ENCODE measurements at places on chromosomes 2 and 18.

DNA sequence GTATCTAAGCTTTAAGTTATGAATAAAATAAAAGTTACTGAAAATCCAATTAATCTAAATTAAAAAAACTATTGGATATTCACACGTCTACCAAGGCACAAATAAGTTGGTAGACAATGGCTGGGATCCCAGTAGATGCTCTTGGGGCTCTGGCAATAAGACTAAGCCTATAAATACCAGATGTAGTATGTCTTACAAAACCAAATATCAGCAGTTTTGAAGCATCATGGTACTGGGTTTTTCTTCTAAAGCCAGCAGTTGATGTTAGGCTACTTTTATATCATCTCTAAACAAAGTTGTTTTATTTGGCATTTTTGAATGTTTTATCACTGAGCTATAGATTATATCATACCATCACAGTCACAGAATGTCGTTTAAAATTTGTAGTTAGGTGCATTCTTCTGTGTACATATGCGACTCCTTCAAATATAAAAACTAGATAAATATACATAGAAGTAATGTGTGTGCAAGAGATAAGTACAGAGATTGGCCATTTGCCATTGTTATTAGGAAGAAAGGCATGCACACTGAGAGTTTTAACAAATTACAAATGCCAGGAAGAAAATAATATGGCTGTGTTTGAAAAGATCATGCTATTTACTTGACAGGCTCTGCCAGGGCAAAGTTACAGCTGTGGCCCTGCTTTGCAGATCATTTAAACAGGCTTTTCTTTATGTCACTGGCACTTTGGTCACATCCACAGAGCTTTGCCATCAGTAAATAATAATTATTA lies 21.6 kb upstream of the TMEM17 start:
- no peak for DNase-seq

GRCh38 chr2:56030062-56030461 lies 106.5 kb upstream of the EFEMP1 start:
- no peak for DNase-seq

- no peak for DNase-seq
These were observed 47.0 kb downstream of the COBLL1 start for GRCh38 chr2:164794432-164795231.

GRCh38 chr2:51212374-51212773 lies 180.4 kb upstream of the NRXN1 start:
- DNase-seq: no peak

GRCh38 chr18:10100196-10100595 lies 186.4 kb downstream of the VAPA start:
- DNase-seq: no peak

- no peak for DNase-seq
These were observed 49.7 kb downstream of the FOSL2 start for GRCh38 chr2:28442328-28442727.

DNA sequence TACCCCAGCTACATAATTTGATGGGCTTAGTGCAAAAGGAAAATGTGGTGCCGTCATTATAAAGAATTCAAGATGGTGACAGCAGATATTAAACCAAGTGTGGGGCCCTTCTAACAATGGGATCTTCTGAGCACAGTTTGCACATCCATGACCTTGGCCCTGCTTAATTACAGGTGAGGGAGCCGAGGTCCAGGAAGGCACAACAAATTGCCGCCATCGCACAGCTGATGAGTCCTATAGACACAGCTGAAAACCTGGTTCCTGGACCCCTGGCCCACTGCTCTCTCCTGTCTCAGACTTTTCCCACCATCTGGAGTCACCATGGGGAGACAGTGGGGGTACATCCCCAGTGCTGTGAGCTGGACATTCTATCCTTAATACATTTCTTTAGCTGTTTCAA lies 95.8 kb upstream of the MAP4K3 start:
- DNase-seq: no peak

DNA sequence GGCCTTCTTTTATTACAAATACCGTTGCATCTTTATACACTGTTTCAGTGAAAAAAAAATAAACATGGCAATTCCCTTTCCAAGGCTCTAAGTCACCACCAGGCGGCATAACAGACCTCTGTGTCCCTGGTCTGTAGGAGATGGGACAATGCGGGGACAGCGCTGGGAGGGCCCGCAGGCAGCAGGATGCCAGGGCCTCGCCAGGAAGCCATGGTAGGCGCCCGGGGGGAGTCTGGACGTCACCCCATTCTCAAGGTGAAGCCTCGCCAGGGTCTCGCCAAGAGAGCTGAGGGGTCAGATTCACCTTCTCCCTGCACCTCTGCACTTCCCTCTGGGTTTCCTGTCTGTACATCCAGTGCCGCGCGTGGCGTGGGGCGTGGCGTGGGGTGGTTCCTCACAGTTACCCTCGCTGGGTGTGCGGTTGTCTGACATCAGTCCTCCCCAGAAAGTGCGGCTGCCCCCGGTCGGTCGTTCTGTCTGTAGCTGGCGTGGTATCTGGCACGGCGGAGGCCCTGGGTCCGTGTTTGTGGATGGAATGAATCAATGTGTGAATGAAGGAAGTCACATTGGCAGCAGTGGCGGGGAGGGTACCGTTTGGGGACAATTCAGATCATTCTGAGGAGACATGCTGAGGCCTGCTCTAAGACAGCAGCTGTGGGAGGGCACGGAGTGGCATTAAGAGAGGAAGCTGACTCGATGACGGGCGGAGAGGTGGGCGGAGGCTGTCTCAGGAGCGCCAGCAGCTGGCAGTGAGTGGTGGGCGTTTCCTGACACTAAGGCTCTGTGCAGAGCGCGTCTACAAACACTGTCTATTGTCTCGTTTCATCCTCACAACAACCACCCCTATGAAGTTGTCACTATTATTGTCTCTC lies 46.0 kb downstream of the LRRFIP1 start:
- DNase-seq: peak; percentile 76

- DNase-seq: no peak
These were observed 81.5 kb downstream of the NCKAP5 start for GRCh38 chr2:133486771-133487191.

DNA sequence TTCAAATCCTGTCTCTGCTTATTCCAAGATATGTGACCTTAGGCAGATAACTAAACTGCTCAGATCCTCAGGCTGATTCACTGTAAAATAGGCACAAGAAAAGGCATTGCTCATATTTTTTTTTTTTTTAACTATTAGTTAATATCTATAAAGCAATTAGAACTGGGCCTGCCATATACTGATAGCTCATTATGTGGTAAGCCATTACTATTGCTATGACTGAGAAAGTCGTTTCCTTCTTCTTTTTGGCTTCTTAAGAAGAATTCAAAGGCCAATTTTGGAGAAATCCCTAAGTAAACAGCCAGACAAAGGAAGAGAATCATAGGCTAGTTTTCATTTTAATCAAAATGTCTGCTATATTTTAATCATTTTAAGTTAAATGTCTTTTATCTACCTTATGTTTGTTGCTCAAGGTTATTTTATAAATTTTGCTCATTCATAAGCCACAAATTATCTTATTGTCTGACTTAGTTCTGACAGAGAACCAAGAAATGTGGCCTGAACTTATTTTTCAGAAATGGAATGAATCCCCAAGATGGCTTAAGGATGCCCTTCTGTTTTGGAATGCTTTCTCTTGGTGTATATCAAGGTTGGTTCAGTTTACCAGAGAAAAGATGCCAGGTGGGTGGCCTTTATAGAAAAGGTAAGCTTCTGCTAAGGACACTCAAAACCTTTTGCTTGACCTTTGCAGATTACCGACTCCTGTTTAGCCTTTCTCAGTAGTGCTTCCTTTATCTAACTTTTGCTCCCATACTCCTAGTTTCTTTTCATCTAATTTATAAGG lies 21.3 kb upstream of the VRK2 start:
- no peak for DNase-seq

- DNase-seq: no peak
These were observed 129.6 kb downstream of the PPP1R1C start for GRCh38 chr2:182115258-182115657.

GRCh38 chr2:200028998-200029397 lies 73.6 kb downstream of the MAIP1 start:
- no peak for DNase-seq

GRCh38 chr2:235573331-235574221 lies 79.7 kb downstream of the AGAP1 start:
- DNase-seq: no peak

- no peak for DNase-seq
These were observed 55.4 kb upstream of the CD28 start for GRCh38 chr2:203650860-203651613.

DNA sequence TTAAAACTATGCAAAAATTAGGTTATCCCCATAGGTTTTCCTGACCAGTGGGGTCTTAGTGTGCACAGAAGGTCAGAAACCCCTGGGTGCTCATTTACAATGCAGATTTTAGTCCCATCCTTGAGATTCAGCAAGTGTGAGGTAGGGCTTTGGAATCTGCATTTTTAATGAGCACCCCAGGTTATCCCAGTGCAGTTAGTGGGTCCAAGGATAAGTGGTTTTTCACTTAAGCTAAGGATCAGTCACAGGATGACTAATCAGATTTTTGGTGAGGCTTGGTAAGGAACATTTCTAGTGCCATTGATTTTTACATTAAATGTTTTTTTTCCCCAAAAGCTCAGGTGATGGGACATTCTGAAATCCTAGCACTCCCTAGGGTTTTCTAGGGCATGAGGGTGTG lies 50.7 kb upstream of the MGAT5 start:
- DNase-seq: no peak

GRCh38 chr18:50924372-50924771 lies 43.5 kb upstream of the ELAC1 start:
- DNase-seq: no peak

DNA sequence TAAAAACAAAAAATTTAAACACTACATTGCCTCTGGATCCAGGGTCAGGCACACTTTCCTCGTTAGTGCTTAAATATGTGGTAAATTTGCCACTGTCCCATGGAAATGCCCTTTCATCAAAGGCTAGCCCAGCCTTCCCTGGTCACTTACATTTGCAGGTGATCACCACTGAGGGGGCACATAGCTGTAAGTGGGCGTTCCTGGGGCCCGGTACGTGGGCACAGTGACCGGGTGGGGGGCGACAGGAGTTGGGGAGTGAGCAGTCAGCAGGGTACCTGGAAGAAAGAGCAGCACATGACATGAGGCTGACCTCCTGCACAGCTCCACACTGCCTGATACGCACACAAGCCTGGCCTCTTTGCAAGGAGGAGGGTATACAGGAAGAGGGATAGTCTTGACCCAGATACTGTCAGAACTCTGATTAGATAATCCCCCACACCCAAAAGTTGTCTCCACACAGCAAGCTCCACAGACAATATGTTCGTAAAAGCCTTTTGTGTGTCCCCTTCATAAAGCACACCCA lies 40.5 kb downstream of the FAM168B start:
- DNase-seq: no peak

GRCh38 chr2:74845217-74845751 lies 11.4 kb downstream of the HK2 start:
- DNase-seq: no peak

- no peak for DNase-seq
These were observed 339.5 kb downstream of the GULP1 start for GRCh38 chr2:188631037-188631809.

GRCh38 chr2:169112841-169113240 lies 43.5 kb downstream of the DHRS9 start:
- DNase-seq: no peak

DNA sequence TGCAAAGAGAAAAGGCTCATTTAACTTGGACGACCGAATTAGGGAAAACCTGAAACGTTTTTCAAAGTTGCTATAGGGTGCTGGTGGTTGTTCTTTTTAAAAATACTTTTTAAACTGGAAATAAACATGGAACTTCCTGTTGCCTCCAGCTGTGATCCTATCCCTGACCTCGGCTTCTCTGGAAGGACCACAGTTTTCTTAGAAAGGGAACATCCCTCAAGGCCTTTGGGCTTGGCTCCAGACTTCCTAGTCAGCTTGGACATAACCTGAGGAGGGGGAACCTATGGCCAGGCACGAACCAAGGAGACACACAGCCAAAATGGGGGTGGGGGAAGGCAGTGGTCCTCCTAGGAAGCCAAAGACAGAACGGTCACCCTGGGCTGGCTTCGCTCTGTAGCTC lies 57.7 kb downstream of the CENPO start:
- DNase-seq: no peak

GRCh38 chr2:215970425-215970824 lies 42.9 kb downstream of the MREG start:
- no peak for DNase-seq

- no peak for DNase-seq
These were observed 55.7 kb downstream of the KLHL14 start for GRCh38 chr18:32717126-32717525.

GRCh38 chr2:29469516-29469915 lies 354.3 kb downstream of the CLIP4 start:
- no peak for DNase-seq

DNA sequence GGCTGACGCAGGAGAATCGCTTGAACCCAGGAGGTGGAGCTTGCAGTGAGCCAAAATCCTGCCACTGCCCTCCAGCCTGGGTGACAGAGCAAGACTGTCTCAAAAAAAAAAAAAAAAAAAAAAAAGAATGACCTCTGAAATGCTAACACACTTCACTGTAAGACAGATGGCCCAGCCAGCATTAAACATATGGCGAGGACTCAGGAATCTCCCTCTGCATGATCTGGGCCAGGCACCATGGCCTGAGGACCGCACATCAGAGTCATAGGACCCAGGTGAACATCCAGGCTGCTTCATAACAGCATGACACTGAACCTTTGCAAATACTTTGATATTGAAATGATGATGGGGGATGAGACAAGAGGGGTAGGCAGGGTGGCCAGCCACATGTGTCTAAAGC lies 56.1 kb upstream of the DNMT3A start:
- no peak for DNase-seq

- no peak for DNase-seq
These were observed 2.5 kb downstream of the PGAP1 start for GRCh38 chr2:196924051-196924450.

DNA sequence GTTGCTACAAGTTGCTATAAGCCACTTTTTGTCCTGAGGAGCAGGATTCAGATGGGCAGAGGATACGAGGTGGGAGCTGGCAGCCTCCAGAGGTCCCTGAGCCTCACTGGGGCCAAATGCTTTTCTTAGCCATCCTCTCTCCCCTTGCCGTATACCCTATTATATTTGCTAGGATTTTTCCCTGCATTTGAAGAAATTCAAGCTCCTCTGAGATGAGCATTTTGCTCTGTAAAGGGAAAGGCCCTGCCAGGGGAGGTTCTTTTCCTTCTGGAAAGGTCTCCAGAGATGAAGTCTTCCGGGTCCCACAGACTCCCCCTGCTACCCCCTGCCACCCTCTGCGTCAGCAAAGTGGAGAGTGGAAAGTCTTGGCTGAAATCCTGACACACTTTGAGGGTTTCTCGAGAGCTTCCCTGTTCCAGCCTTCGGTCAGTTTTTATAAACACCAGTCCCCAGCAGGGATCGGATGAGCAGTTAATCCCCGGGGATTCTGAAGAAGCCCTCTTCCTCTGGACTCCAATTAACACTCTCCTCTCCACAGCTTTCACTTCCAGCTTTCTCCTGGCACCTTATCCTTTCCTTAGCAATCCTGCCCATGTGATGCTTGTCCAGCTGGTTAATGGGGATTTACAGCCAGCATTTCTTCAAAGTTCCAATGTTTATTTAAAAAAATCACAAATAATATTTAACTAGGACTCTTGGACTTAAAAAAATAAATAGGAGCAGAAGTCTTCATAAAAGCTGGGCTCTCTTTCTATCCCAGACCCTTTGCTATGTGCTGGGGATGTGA lies 13.1 kb downstream of the CYRIA start:
- no peak for DNase-seq
